ENCODE measurements at places on chromosomes 13 and 19. TPM values are rescaled to one million over a fixed set of nuclear protein-coding genes. Genes with fewer than 3 reads are reported as not detected.

- DNase-seq, result no peak
Measured at GRCh38 chr13:93660391-93661063, 433.9 kb downstream of the GPC6 start.

DNA sequence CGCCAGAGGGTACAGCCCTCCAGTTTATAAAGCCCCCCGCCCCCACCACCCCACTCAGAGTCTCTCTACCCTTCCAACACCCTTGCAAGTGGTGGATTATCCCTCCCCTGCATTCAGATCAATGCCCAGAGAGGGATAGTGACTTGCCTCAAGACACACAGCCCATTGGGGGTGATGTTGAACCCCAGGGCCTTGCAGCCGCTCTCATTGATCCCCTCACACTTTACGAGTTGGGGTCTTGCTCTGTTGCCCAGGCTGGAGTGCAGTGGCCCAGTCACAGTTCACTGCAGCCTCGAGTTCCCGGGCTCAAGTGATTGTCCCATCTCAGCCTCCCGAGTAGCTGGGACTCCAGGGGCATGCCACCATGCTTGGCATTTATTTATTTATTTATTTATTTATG lies 11.2 kb downstream of the TLE2 start:
- DNase-seq, result no peak

PTGIR gene
- total RNA-seq, result not detected

- DNase-seq, result no peak
Measured at GRCh38 chr13:29802621-29803020, 47.8 kb downstream of the UBL3 start.

CYP2A7 gene
- total RNA-seq, result 0.78 TPM

PLEKHJ1 gene
- total RNA-seq, result 135 TPM

MIER2 gene
- 48.3 TPM for total RNA-seq

DNA sequence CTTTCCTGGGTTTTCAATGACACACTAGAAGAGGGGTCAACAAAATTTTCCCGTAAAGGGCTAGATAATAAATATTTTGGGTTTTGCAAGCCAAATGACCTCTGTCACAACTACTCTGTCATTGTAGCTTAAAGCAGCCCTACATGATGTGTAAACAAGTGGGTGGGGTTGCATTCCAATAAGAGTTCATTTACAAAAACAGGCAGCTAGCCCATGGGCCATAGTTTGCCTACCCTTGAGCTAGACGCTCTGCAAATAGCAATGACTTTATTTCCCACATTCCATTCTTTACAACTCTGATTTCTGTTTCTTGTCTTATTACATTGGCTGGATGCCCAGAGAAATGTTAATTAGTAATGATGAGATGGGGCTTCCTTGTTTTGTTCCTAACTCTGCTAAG lies 76.0 kb downstream of the ZNF557 start:
- no peak for DNase-seq
